Spinal cord (tissue), 10 donors: ENCODE measurements at places on chromosomes 12 and 14. TPM values are rescaled to one million over a fixed set of nuclear protein-coding genes. Genes with fewer than 3 reads are reported as not detected.

Gene SMCO2
- polyA plus RNA-seq: 1.4 TPM

Gene SOAT2
- not detected for polyA plus RNA-seq

Gene CAMKK2
- polyA plus RNA-seq: 37.3 TPM

Gene MYF6
- 2.2 TPM for polyA plus RNA-seq

Gene SMARCC2
- polyA plus RNA-seq: 143 TPM

Gene FANCM
- 8.1 TPM for polyA plus RNA-seq

Gene LHX5
- polyA plus RNA-seq: 13.2 TPM

Gene C12orf60
- polyA plus RNA-seq: 3.6 TPM

Gene DAO
- polyA plus RNA-seq: 0.24 TPM

Gene CNOT2
- 81.2 TPM for polyA plus RNA-seq

Gene CPNE6
- polyA plus RNA-seq: 14.1 TPM

Gene TAS2R31
- 1.6 TPM for polyA plus RNA-seq

Gene IKBIP
- 12.0 TPM for polyA plus RNA-seq

Gene FOXM1
- 28.2 TPM for polyA plus RNA-seq

Gene SEC23A
- polyA plus RNA-seq: 48.5 TPM

Gene SIX6
- not detected for polyA plus RNA-seq

Gene ERBB3
- 95.1 TPM for polyA plus RNA-seq

Gene LUM
- polyA plus RNA-seq: 48.9 TPM

Gene CLEC4D
- polyA plus RNA-seq: not detected

Gene ZNF410
- 48.5 TPM for polyA plus RNA-seq

Gene AKAP3
- 3.2 TPM for polyA plus RNA-seq

Gene BMP4
- 8.4 TPM for polyA plus RNA-seq

Gene TAS2R46
- 0.23 TPM for polyA plus RNA-seq

Gene SAMD15
- polyA plus RNA-seq: 5.6 TPM

Gene BCL2L2
- polyA plus RNA-seq: 37.4 TPM

Gene AMDHD1
- 0.33 TPM for polyA plus RNA-seq

Gene KRT6C
- polyA plus RNA-seq: not detected

Gene TEX22
- polyA plus RNA-seq: 4.8 TPM

Gene KERA
- polyA plus RNA-seq: not detected

Gene PLBD1
- polyA plus RNA-seq: 7.1 TPM

Gene WNT1
- polyA plus RNA-seq: 2.0 TPM

Gene SLC5A8
- polyA plus RNA-seq: 0.71 TPM

Gene RGS6
- 11.2 TPM for polyA plus RNA-seq

Gene PTPRQ
- polyA plus RNA-seq: 1.2 TPM

Gene FGF6
- polyA plus RNA-seq: not detected

Gene KCNA1
- polyA plus RNA-seq: 7.1 TPM

Gene ESPL1
- 9.2 TPM for polyA plus RNA-seq

Gene GSG1
- 0.78 TPM for polyA plus RNA-seq

Gene CNTN1
- polyA plus RNA-seq: 490 TPM

Gene GSC
- polyA plus RNA-seq: not detected

Gene ADAM20
- 0.32 TPM for polyA plus RNA-seq

Gene FIGNL2
- 2.2 TPM for polyA plus RNA-seq

Gene IAPP
- 0.30 TPM for polyA plus RNA-seq
